G401 (cell line): ENCODE measurements at places on chromosomes 11 and 22. TPM values are rescaled to one million over a fixed set of nuclear protein-coding genes. Genes with fewer than 3 reads are reported as not detected.

DNA sequence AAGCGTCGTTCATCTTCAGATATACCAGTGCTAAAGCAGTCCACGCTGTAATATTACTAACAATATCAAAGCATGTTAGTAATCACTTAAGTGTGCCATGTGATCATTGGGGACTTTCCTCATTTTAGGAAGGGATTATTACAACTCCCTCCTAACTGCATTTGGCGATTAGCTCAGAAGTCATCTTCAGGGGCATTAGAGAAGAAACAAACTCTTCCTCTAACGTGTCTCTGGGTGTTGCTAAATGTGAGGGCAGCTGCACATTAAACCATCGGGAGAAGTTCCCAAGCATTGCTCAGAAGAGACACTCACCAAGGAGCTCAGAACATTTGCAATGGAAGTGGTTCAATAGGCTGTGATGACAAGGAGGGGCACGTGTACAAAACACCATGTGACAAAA, 17.2 kb downstream of the TESMIN start:
- DNase-seq, result no peak

SEPTIN3 gene
- 1.2 and 2.4 TPM in 2 replicates for total RNA-seq

IL10RA gene
- total RNA-seq, result not detected in 2 replicates

TSPAN18 gene
- total RNA-seq, result 11.6 and 13.3 TPM in 2 replicates
